Non-pigmented ciliary epithelial cell (primary cell): ENCODE measurements at places on chromosomes 11 and 22.
A peak's percentile ranks its signal among the peaks of the same experiment; 100 is the strongest.

DNA sequence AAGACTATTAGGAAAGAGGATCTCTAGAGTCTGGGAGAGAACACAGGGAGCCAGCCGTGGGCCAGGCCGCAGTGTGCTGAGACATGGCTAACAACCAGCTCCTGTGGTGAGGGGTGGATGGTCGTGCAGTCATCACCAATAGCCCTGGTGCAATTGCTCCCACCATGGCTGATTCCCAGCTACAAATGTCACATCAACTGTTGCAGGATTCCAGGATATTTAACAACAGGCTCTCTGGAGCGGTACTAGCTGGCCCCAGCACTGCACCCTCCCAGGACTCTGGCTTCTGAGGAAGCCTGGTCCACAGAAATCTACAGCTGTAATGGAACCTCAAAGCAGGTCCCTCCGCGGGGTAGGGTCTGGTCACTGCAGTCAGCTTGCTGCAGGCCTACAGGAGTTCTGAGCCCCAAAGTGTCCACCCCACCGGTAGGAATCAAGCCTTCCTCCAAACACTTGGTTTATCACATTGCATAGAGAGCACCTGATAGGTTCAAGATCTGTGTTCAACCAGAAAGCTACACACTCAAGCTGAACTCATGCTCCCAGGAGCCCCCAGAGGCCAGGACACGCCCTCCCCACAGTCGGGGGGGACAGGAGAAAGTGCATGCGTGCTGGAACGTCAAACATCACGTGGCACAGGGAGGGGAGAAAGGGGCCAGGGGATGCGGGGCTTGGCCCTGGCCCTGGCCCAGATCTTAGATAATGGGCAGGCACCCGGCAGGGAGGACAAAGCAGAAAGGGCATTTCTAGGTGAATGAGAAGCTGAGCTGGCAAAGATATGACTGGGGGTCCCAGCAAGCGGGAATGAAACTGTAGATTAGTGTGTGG is 609.0 kb downstream of the TBC1D22A start:
- no peak for DNase-seq

- no peak for DNase-seq
These were observed 8.9 kb downstream of the SIDT2 start for GRCh38 chr11:117187428-117187798.

- DNase-seq, result no peak
These were observed at the start of gene STX3 for GRCh38 chr11:59754859-59755700. TSS of gene STX3 (plus strand) at chr11:59755376. CDS start at chr11:59755606, 230 bp downstream.

- DNase-seq, result no peak
These were observed 669 bp upstream of the BCR start for GRCh38 chr22:23179381-23180299.

DNA sequence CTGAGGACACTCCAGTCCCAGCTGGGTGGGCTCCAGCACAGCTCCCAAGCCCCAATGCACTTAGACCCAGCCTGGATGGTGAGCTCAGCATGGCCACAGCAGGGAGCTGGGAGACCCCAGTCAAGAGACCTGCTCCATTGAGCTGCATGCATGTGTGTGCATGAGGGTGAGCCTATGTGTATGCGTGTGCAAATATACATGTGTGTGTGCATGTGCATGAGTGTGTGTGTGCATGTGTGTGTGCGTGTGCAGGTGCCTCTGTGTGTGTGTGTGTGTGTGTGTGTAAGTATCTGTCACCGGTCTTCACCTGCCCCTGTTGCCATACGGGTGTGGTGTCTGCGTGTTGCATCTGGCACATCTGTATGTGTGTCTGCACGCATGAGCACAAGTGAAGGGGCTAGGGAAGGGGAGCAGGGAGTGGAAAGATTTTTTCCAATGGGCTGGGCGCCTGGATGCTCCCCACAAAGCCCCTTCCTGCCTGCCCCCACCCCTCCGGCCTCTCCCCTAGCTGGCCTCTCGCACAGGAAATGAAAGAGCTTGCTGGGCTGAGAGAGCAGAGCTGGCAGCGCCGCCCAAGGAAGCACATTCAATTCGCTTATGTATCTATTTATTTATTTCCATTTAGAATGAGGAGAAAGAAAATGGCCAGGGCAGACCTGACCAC is 4.1 kb downstream of the TSPAN32 start:
- DNase-seq, result no peak

GRCh38 chr11:73478737-73479347 is 102.6 kb downstream of the RELT start:
- DNase-seq, result no peak

DNA sequence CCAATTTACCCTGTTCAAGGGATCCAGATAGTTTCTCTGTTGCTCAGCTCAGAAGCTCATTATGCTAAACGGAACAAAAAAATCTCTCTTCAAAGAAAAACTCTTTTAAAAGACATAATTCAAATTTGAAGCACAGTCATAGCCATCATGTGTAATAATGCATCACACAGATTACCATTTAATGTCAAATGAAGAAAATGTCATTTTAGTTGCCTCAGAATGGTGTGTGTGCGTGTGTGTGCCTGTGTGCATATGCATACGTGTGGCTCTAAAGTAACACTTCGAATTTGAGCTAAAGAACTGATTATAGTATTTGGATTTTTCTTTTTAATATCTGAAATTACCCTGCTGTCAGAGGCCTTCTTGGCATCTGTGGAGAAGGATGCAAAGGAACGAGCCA is 9.9 kb downstream of the TTC12 start:
- DNase-seq, result no peak

- DNase-seq, result no peak
These were observed 103.9 kb downstream of the TIMP3 start for GRCh38 chr22:32905400-32905799.

GRCh38 chr11:115383431-115383830 is 120.8 kb downstream of the CADM1 start:
- DNase-seq, result no peak

DNA sequence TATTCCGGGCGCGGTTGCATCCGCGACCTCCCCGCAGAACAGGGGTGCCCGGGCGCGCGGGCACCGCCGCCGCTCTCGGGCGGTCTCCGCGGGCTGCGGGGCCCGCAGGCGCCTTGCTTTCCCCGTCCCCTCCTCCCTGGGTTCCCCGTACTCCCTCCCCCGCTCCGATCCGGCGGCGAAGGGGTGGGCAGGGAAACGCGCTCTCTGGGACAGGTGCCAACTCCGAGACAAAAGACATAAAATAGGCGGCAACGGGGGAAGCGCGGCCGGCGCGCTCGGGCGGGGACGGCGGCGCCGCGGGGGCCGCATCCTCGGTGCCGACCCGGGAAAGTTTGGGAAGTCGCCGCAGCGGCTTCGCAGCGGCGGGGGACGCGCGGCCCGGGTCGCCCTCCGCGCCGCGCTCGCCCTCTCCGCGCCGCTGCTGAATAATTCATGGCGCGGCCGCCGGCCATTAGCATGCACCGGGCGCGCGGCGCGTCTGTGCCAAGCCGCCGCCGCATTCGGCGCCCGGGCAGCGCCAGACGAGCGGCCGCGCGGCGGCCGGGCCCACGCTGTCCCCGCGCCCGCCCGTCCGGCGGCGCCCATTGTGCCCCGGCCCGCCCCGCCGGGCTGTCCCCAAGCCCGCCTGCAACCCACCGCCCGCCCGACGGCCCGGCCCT is 78.7 kb upstream of the PPARA start:
- peak; percentile 51 for DNase-seq

DNA sequence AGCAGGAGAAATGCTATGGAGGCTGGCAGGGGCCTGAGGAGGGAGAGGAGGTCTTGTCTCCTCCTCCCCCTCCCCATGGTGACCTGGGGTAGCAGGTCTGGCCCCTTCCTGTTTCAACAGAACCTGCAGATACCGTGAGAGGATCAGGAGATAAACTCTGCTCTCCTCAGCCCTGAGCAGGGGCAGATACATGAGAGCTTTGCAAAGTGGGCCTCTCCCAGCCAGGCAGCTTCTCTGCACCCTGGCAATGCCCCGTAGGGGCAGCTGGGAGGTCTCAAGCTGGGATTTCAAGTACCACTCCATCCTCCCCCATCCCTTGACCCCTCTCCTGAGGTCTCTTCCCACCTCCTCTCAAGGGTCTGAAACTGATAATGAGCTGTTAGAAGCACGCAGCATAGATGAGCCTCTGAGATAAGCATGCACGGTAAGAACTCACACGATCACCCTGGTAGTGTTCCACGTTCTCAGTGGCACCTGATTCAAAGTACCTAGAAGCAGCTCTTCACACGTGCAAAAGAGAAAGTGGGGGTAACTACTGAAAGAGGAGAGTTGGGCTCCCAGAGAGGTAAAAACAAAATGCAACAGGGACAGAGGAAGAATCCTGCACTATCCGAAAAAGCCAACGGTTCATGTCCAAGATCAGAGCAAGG is 4.9 kb upstream of the CCDC86 start:
- no peak for DNase-seq

DNA sequence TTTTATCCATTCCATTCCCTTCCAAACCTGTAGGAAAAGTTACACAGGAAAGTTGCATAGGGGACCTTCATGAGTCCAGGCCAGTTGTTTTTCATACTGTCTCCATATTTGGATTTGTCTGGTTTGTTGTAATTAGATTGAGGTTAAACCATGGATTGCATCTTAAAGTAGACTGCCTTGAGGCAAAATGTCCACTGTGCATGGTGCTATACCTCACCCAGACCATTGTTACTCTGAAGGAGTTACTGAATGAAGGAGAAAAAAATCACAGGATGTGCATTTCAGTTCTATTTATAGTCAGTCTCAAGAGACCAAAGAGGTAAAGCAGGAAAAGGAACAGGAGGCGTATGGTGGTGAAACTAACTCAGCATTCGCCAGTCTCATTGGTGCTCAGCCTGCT is 29.6 kb upstream of the L3MBTL2 start:
- no peak for DNase-seq

- no peak for DNase-seq
These were observed 330 bp downstream of the ACP2 start for GRCh38 chr11:47248304-47248663.

DNA sequence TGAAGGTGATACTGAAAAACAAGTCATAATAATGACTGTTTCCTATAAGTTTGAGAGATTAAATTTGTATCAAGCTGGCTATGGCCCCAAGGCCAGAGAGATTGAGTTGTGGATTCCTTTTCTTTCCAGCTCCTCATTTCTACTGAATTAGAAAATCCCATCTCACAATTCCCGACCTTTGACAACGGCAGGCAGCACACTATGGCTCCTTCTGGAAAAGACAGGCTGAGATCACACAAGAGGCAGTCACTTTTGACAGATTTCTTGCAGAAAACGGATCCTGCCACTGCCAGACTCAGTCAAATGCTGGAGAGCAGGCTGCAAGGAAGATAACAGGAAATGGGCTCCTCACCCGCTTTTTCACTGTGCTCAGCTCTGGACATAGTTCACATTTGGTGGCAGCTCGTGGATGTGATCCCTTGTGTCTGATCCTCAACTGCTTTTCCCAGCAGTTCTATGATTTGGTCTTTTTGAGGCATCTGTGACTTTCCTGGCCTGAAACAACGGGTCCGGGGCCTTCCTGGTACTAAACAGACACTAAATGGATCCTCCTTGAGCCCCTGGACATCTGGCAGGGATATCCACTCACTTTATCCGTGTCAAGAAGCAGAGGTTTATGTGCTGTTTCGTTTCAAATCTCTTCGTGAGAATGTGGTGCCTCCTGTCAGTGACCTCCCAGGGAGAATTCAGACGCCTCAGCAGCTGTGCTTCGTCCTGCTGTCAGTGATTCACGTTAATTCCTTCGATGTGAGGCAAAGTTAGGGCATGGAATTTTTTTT is 26.1 kb upstream of the RTL6 start:
- DNase-seq, result peak; percentile 53

DNA sequence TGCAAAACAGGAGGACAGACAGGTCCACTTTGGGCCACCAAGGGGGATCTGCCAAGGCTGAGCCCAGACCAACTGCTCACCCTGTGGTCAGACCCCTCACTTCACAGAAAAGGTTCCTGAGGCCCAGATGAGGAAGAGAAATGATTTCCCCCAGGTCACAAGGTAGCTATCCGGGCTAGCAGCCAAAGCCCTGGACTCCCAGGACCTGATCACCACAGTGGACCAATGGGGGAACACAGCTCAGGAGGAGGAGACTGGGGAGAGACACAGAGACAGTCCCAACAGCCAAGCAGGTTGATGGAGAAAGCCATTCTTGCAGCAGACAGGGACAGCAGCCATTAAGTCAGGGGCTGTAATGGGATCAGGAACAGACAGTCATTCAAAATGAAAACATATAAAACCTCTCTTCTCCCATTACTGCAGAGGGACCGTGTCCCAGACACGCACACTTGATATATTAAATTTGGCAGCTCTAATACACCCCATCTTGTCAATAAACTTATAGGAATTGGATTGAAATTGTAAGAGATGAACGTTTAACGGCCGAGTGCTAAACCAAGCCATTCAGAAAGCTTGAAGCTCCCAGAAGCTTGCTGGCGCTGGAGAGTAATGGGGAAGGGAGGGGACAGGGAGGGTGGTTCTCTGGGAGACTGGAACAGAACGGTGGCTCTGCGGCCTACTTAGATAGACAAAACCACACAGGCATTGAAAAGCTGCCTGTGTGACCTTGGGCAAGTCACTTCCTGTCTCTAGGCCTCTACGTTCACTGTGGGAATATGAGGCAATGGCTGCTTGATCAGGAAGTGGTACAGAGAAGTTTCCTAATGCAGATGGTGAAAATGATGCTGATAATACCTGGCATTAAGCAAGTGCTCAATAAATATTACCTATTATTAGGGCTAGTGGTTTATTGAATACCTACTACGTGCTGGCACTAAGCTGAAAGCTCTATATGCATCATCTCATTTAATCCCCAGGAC is 16.0 kb downstream of the ZMAT5 start:
- no peak for DNase-seq

- DNase-seq, result no peak
These were observed 5.1 kb downstream of the CARS1 start for GRCh38 chr11:3052109-3052479.

- no peak for DNase-seq
These were observed 582 bp downstream of the SREBF2 start for GRCh38 chr22:41833369-41834004.

DNA sequence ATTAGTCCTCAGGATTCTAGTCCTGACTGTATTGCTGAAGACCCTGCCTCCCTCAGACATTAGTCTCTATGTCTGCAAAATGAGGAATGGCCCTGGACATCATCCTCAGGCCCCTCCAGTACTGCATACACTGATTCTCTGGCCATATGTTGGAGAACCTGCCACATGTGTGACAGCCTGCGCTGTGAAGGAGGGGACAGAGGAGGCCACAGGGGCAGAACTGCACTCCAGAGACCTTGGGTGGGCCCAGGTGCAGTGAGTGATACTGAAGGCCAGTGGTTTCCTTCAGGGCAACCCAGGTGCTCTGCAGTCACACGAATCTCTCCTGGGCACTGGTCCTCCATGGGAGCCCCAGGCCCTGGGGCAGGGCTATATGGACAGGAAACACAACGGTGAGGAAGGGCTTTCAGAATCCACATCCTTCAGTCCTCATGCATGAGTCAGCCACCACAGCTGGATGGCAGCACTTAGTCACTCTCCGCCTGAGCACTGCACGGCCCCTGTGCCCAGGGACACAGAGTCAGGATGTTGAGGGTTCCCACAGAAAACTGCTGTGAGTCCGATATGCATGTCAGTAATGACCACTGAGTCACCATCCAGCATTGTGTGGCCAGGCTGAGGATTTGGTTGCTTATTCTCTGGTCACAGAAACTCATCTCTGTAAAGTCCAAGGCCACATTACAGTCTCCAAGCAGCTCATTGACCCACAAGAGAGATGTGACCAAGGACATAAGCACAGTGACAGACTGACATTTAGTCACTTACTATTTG is 39.7 kb downstream of the ME3 start:
- DNase-seq, result peak; percentile 90

- no peak for DNase-seq
These were observed 697 bp downstream of the LGALS1 start for GRCh38 chr22:37675930-37676735.

- DNase-seq, result no peak
These were observed 1593.1 kb upstream of the RAG2 start for GRCh38 chr11:38191101-38191500.

- DNase-seq, result no peak
These were observed 31.1 kb upstream of the SERPIND1 start for GRCh38 chr22:20742764-20743163.

- no peak for DNase-seq
These were observed 39.3 kb upstream of the COMT start for GRCh38 chr22:19902245-19902715.
